Caco-2 (cell line): ENCODE measurements at places on chromosomes 3 and 15. TPM values are rescaled to one million over a fixed set of nuclear protein-coding genes. Genes with fewer than 3 reads are reported as not detected.
A peak's percentile ranks its signal among the peaks of the same experiment; 100 is the strongest.

LHFPL4 gene
- total RNA-seq, result not detected in 2 replicates

DNA sequence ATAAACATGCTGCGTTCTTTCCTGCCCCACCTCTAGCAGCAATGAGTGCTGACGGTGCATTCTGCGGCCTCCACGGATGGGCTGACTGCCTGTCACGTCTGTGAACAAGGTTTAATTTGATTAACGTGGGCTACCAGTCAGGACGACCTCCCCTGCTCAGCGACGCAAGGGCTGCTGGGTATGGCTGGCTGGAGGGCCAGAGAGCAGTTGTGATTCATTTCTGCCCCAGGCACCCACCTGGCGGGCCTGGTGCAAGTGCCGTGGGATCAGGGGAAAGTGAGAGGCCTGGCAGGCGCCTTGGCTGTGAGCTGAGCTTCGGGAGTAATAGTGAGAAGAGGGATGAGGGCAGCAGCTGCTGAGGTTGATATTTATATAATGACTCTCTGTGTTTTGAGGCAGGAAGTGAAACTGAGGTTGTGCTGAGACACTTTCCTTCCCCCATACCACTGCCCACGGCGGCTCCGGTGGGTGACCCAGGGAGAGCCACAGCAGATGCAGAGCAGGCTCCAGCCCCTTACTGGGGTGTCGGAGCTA lies 190.4 kb upstream of the BCL6 start:
- no peaks in the 10 kb centered on the region for H3K4me1 ChIP-seq
- H3K27me3 ChIP-seq, result no peaks in the 10 kb centered on the region

DNA sequence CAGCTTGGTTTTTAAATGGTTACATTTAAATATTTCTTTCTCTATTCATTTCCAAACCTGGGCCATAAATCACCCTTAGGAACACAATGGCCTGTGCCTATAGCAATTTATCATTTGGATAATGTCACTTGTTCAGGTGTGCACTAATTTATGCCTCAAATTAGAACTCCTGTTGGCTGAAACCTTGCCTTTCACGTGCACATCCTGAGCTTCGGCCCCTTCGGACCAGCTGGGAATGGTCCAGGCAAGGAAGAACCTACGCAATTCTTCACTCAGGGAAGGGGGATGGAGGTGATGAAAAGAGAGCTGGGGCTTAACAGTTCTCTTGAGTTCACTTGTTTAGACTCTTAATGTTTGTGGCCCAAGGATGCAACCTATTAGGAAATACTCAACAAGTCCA lies 324.1 kb upstream of the ICE2 start:
- no peaks in the 10 kb centered on the region for H3K27me3 ChIP-seq
- H3K4me3 ChIP-seq, result no peak overlapping the region
- no peak for DNase-seq
- H3K36me3 ChIP-seq, result no peaks in the 10 kb centered on the region
- no peaks in the 10 kb centered on the region for H3K4me1 ChIP-seq

- no peak for DNase-seq
- H3K27me3 ChIP-seq, result no peaks in the 10 kb centered on the region
- H3K4me3 ChIP-seq, result no peak overlapping the region
- no peak overlapping the region for H3K27ac ChIP-seq
Measured at GRCh38 chr3:126442094-126442855, 33.4 kb downstream of the ZXDC start.

- no peak for DNase-seq
- no peaks in the 10 kb centered on the region for H3K27me3 ChIP-seq
- no peak overlapping the region for H3K4me3 ChIP-seq
- no peaks in the 10 kb centered on the region for H3K36me3 ChIP-seq
- H3K27ac ChIP-seq, result no peak overlapping the region
Measured at GRCh38 chr15:100944986-100945385, 25.8 kb downstream of the LRRK1 start.

- no peak overlapping the region for H3K27ac ChIP-seq
- H3K27me3 ChIP-seq, result no peaks in the 10 kb centered on the region
- H3K4me1 ChIP-seq, result no peaks in the 10 kb centered on the region
- no peaks in the 10 kb centered on the region for H3K36me3 ChIP-seq
- no peak for DNase-seq
- no peak overlapping the region for H3K4me3 ChIP-seq
Measured at GRCh38 chr3:54954022-54954421, 26.2 kb upstream of the LRTM1 start.

GOLGA6D gene
- not detected in 2 replicates for total RNA-seq

- no peak for DNase-seq
- H3K36me3 ChIP-seq, result no peaks in the 10 kb centered on the region; the same call in 1 of the 2 replicates
- H3K27me3 ChIP-seq, result no peaks in the 10 kb centered on the region
Measured at GRCh38 chr3:127654374-127654773, 18.4 kb upstream of the ABTB1 start.

DNA sequence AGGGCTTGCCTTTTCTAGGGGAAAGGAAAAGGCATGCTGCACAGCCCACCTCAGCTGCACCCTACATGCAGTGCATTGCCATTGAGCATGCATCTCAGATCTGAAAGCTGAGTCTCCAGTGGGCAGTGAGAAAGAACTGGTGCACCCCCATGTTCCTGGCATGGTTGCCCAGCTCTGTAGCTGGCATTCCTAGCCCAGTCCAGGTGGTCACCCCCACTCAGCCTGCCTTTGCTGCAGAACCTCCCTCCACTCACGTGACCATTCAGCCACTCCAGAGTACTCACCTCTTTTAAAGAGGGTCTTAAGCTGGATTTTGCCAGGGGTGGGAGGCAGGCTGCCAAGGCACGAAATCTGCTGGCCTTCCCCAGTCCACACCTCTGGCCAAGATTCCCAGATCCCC lies 208.6 kb upstream of the TOPAZ1 start:
- no peaks in the 10 kb centered on the region for H3K4me1 ChIP-seq
- no peaks in the 10 kb centered on the region for H3K36me3 ChIP-seq
- H3K27me3 ChIP-seq, result no peaks in the 10 kb centered on the region

DNA sequence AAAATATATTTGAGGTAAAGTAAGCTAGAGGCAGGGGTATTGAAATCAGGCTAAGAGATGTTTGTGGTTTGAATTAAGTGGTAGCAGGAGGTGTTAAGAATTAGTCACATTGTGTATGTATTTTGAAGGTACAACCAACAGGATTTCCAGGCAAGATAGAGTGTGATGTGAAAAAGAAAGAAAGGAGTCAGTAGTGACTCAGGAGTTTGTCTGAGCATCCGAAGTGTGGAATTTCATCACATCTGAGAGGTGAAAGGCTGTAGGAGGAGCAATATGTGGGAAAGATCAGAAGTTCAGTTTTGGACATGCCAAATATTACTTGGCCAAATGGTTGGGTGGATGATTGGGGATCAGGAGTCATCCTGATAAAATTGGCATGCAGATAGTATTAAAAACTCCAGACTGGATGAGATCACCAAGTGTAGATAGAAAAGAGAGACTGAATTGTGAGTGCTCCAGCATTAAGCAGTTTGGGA lies 32.1 kb upstream of the EBLN2 start:
- H3K4me3 ChIP-seq, result no peak overlapping the region
- no peaks in the 10 kb centered on the region for H3K27me3 ChIP-seq
- DNase-seq, result no peak
- H3K36me3 ChIP-seq, result no peaks in the 10 kb centered on the region; the same call in 1 of the 2 replicates

GRCh38 chr15:29455530-29455929 lies 185.9 kb upstream of the NSMCE3 start:
- H3K36me3 ChIP-seq, result no peaks in the 10 kb centered on the region
- H3K4me1 ChIP-seq, result no peaks in the 10 kb centered on the region
- no peak overlapping the region for H3K27ac ChIP-seq
- H3K27me3 ChIP-seq, result no peaks in the 10 kb centered on the region

RYK gene
- 101 and 102 TPM in 2 replicates for total RNA-seq

MCF2L2 gene
- 3.9 and 4.6 TPM in 2 replicates for total RNA-seq

GRCh38 chr3:12194669-12195161 lies 36.0 kb upstream of the TIMP4 start:
- H3K4me3 ChIP-seq, result no peak overlapping the region
- no peaks in the 10 kb centered on the region for H3K27me3 ChIP-seq
- peak overlapping the region; percentile 35 for H3K27ac ChIP-seq

- no peak overlapping the region for H3K4me3 ChIP-seq
- H3K4me1 ChIP-seq, result peaks cover 20% of the 10 kb centered on the region
- no peaks in the 10 kb centered on the region for H3K36me3 ChIP-seq
- H3K27me3 ChIP-seq, result no peaks in the 10 kb centered on the region
- no peak for DNase-seq
Measured at GRCh38 chr3:179038216-179038898, 33.3 kb downstream of the ZMAT3 start.

DNA sequence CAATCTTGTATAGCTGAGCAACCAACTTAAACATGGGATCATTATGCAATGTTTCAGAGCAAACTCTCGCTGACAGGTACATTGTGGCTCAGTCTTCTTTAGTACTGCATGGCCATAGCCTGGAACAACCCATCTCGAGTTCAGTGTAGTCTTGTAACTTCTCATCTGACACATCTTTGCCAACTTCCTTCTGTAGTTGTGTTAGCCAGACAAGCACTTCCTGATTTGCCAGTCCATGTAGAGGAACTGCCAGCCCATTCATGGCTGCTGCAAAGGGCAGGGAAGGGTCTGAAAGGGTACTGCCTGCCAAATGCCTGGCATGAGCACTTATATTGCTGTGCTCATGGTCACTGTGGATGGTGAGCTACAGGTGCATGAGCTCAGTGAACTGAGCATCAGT lies 49.2 kb upstream of the CCDC54 start:
- H3K4me3 ChIP-seq, result no peak overlapping the region
- DNase-seq, result no peak
- no peaks in the 10 kb centered on the region for H3K27me3 ChIP-seq
- H3K36me3 ChIP-seq, result no peaks in the 10 kb centered on the region
- no peak overlapping the region for H3K27ac ChIP-seq
- no peaks in the 10 kb centered on the region for H3K4me1 ChIP-seq

DNA sequence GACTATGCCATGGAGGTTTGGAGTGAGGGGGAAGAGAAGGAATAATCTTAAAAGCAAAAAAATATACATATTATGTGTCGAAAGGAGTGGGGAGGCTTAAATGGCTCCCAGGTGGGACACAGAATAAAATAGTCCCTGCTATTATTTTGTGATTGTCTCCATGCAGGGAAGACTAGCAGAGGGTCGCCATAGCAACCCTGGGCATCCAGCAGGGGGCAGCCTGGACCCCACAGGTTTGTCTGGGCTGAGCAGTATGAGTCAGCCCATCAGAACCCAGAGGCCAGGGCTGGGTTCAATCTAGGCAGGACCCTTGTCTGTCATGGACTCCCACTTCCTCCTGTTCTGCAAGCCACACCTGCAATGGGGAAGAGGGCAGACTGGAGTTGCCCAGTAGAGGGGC lies 17.6 kb upstream of the LINGO1 start:
- H3K36me3 ChIP-seq, result no peaks in the 10 kb centered on the region
- H3K4me3 ChIP-seq, result no peak overlapping the region
- H3K27ac ChIP-seq, result no peak overlapping the region

GRCh38 chr15:29687939-29688505 lies 134.2 kb downstream of the TJP1 start:
- DNase-seq, result no peak
- H3K36me3 ChIP-seq, result no peaks in the 10 kb centered on the region
- H3K4me1 ChIP-seq, result no peaks in the 10 kb centered on the region

DNA sequence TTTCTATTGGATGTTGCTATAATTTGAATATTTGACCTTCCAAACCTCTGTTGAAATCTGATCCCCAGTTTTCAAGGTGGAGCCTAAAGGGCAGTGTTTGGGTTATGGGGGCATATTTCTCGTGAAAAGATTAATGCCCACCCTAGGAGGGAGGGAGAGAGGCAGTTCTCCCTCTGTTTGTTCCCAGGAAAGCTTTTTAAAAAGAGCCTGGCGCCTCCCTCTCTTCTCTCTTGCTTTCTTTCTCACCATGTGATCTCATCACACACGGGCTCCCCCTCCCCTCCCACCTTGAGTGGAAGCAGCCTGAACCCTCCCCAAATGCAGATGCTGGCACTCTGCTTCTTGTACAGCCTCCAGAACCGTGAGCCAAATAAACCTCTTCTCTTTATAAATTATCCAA lies 12.4 kb upstream of the GABRA5 start:
- DNase-seq, result no peak
- H3K27ac ChIP-seq, result no peak overlapping the region
- H3K27me3 ChIP-seq, result no peaks in the 10 kb centered on the region
- H3K36me3 ChIP-seq, result no peaks in the 10 kb centered on the region
- H3K4me3 ChIP-seq, result no peak overlapping the region

- H3K36me3 ChIP-seq, result no peaks in the 10 kb centered on the region
- H3K27me3 ChIP-seq, result no peaks in the 10 kb centered on the region
- H3K27ac ChIP-seq, result no peak overlapping the region
- no peaks in the 10 kb centered on the region for H3K4me1 ChIP-seq
Measured at GRCh38 chr3:143412084-143412483, 292.5 kb downstream of the CHST2 start.

ZCWPW2 gene
- 0.18 and 0.46 TPM in 2 replicates for total RNA-seq

DNA sequence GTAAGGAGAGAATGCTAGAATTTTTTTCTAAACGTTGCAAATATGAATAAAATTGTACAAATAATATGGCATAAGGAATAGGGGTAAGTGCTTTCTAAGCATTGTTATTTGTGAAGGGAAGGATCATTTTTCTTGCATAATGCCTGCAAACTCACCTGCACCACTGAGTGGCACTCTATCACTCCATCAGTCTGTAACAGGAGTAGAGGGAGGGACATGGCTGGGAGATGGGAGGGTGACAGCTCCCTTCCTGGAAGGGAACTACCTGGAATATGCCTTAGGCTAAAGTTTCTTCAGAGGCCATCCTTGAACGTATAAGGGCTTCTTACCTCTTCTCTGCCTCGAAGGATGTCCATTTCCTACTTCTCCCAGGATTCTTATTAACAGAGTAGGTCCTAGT lies 3.0 kb downstream of the NAALADL2 start:
- H3K27me3 ChIP-seq, result no peaks in the 10 kb centered on the region
- peaks cover 41% of the 10 kb centered on the region for H3K4me1 ChIP-seq
- DNase-seq, result peak; percentile 60
- H3K4me3 ChIP-seq, result no peak overlapping the region

GRCh38 chr15:80768158-80768557 lies 11.0 kb upstream of the CEMIP start:
- H3K4me3 ChIP-seq, result no peak overlapping the region
- H3K4me1 ChIP-seq, result no peaks in the 10 kb centered on the region
- H3K27me3 ChIP-seq, result no peaks in the 10 kb centered on the region
- H3K27ac ChIP-seq, result no peak overlapping the region
- no peaks in the 10 kb centered on the region for H3K36me3 ChIP-seq

DNAH1 gene
- 2.9 and 4.1 TPM in 2 replicates for total RNA-seq

DNA sequence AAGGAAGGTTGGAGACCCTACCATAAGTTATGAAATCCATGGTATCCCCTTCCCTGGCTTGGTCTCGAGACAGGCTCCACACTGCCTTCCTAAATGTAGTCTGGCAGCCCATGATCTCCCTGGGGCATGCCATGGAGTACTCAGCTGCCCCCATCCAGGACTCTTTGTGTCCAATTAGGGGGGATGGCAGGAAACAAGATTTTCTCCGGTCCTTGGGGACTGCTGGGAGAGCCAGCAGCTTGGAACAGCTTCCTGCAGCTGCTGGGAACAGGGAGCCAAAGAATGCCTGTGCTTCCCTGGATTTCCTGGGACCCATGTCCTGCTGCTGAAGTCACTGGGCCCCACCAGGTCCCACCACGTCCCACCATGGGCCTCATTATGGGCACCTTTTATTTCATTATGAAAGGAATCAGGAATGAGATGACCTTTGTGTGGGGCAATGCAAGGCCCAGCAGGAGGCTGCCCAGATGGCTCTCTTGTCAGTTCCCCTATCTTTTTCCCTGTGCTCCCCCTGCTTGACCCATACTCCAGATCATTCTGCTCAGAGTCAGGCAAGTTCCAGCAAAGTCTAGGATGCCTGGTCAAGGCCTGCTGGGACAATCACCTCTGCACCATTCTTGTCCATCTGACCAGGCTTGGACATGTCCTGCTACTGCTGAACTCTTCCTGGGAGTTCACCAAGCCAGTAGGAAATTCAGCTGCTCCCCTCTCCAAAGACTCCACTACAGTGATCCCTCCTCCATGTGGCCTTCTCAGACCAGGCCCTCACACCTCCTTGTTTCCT lies 15.0 kb upstream of the DAG1 start:
- H3K4me3 ChIP-seq, result no peak overlapping the region
- peak overlapping the region; percentile 79 for H3K27ac ChIP-seq
- H3K36me3 ChIP-seq, result no peaks in the 10 kb centered on the region
- DNase-seq, result no peak
- H3K27me3 ChIP-seq, result no peaks in the 10 kb centered on the region
- H3K4me1 ChIP-seq, result peaks cover 35% of the 10 kb centered on the region
